ENCODE measurements at places on chromosomes 5 and 9. TPM values are rescaled to one million over a fixed set of nuclear protein-coding genes. Genes with fewer than 3 reads are reported as not detected.

The F2RL2 gene
- polyA plus RNA-seq = 0.07 TPM

The SPATA31E1 gene
- polyA plus RNA-seq = not detected

The TMEM8B gene
- 5.6 TPM for polyA plus RNA-seq

The PCDHGA6 gene
- polyA plus RNA-seq = 1.3 TPM

The FCN1 gene
- polyA plus RNA-seq = 1.7 TPM

The ADRA1B gene
- polyA plus RNA-seq = 2.7 TPM

The FOXD4 gene
- 0.21 TPM for polyA plus RNA-seq

The IFNA13 gene
- not detected for polyA plus RNA-seq

The CCNI2 gene
- not detected for polyA plus RNA-seq

The FLT4 gene
- 13.1 TPM for polyA plus RNA-seq

The IL5 gene
- polyA plus RNA-seq = not detected

The C8G gene
- polyA plus RNA-seq = 1.1 TPM

The GABRA6 gene
- not detected for polyA plus RNA-seq

The SLC46A2 gene
- 0.67 TPM for polyA plus RNA-seq

The ACOT12 gene
- polyA plus RNA-seq = not detected

The CLIC3 gene
- 0.33 TPM for polyA plus RNA-seq

The FAM219A gene
- polyA plus RNA-seq = 14.5 TPM

Measured in adipose tissue (tissue), 3 donors.